ENCODE measurements at places on chromosomes 3 and 15.

DNA sequence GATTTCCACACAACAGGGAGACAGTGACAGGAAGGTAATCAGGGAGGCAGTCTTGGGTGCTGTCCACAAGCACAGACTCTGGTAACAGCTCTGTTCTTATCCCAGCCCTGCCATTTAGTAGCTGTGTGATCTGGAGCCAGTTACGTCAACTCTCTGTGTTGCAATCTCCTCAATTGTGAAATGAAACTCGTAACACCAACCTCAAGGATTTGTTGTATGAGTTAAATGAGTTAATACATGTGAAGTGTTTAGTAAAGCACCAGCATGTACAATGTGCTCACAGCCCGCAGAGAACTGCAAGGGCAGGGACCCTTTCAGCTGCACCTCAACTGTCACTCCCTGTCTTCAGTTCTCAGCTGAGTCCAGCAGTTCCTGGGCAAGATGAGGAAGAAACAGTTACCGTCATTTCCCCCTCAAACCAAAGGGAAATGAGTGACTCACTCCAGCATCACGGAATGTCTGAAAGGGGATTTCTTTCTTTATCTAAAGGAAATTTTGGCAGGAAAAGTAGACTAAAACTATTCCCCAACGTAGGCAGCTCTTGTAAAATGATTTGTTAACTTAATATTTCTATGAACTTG lies 39.9 kb upstream of the MB21D2 start:
- no peak for DNase-seq

GRCh38 chr15:63029676-63030075 lies 12.9 kb upstream of the TPM1 start:
- DNase-seq: no peak

DNA sequence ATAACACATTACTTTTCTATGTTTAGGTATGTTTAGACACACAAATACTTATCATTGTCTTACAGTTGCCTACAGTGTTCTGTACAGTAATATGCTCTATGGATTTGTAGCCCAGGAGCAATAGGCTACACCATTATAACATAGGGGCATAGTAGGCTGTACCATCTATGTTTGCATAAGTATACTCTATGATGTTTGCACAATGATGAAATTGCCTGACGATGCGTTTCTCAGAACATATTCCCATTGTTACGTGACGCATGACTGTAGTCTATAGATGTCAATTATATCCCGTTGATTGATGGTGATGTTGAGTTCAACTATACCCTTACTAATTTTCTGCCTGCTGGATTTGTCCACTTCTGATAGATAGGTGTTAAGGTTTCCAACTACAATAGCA lies 139.4 kb upstream of the PFN2 start:
- DNase-seq: no peak

DNA sequence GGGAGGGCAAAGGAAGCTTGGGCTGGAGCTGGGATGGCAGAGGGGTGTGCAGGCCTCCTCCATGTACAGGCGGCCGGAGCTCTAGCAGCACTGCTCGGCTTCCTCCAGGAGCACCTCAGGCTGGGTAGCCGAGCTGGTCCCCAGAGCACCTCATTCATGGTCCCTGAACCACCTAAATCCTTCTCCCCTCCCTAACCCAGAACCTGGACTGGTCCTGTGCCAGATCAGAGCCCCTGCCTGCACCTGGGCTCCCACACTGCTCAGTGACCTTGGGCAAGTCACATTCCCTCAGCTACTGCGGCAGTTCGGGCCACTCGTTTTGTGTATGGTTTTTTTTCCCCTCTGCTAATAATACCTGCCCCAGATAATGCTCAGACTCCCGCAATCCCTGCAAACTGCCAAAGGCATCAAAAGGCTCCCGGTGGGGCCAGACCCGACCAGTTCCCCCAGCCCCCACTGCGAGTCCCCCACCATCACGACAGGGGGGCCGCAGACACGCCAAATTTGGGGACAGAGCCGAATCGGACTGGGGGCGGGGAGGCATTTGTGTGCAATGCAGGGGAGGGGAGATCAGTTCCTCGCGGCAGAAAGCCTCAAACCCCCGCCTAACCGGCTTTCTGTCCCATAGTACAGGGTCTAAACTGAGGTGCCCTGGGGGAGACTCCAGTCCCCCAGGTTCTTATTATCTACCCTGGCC lies 1.3 kb downstream of the SEMA7A start:
- no peak for DNase-seq

DNA sequence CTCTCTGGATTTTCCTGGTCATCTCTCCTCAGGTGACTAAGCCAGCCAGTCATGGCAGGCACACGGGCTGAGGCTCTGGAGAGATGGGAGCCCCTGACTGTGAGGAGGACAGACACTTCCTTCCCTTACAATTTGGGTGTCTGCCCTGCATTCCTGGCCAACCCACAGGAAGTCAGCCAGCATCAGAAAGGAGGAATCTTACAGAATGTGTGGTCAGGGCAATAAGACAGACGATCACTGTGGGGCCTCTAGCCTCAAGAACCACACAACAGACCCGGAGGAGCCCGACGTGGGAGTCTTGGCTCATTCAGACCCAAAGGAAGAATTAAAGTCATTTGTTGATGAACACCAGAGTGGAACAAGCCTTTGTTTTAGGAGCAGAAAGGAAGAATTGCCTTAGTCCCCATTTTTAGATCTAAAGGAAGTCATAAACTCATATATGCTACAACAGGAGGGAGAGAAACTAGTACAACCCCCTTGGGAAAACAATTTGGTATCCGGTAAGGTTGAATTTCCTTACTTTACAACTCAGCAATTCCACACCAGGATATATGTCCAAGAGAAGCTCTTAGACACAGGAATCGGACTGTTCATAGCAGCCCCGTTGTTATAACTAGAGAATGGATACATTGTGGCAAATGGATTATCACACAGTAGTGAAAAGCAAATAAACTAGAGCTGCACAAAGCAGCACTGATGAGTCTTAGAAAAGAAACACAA lies 62.2 kb downstream of the ABTB1 start:
- DNase-seq: no peak

GRCh38 chr15:28977377-28978010 lies 91.7 kb downstream of the APBA2 start:
- no peak for DNase-seq

DNA sequence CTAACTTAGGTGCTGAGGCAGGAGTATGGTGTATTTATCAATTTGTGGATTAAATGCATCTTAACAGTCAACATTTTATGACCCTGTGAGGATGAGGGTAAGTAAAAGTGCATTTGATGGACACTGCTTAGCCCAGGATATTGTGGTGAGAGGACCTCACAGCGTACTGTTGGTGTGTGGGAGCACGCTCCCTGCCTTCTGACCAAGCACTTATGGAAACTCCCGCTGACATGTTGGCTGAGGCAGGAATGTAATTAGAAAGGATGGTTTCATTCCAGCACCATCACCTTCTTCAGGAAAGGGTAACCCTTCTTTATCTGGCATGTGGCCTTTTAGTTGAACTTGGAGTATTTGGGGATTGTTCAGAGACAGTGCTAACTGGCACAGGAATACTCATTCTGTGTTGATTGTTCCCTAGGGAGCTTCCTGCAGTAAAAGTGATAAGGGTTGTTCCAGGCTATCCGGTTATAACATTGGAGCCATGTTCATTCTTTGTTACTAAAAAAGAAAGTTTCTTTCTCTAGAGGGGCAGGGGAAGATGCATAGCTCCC lies 11.7 kb upstream of the FSTL1 start:
- no peak for DNase-seq

DNA sequence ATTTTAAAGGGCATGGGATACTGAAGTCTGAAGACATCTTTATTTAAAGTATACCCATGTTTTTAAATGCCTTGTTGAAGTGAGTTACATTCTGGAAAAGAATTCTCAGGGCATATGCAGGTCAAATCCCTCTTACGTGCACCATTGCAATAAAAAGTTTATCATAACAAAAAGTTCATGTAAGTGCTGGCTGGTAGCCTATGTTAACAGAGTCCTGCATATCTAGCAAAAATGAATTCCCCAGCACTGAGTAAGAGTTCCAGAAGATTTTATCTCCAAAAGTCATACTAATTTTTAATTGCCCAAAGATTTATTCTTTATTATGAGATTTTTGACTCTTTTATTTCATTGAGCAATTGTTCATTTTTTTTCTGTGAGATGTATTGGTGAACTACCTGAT lies 104.7 kb upstream of the ROBO1 start:
- no peak for DNase-seq

DNA sequence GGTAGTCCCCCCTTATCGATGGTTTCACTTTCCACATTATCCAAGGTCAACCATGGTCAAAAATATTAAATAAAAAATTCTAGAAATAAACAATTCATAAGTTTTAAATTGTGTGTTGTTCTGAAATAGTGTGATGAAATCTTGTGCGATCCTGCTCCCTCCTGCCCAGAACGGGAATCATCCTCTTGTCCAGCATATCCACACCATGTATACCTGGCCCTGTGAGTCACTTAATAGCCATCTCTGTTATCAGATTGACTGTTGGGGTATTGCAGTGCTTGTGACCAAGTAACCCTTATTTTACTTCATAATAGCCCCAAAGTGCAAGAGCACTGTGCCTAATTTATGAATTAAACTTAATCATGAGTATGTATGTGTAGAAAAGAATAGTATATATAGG lies 19.1 kb downstream of the FAM81A start:
- DNase-seq: no peak

GRCh38 chr3:160378331-160379109 lies 20.5 kb downstream of the IFT80 start:
- DNase-seq: no peak

DNA sequence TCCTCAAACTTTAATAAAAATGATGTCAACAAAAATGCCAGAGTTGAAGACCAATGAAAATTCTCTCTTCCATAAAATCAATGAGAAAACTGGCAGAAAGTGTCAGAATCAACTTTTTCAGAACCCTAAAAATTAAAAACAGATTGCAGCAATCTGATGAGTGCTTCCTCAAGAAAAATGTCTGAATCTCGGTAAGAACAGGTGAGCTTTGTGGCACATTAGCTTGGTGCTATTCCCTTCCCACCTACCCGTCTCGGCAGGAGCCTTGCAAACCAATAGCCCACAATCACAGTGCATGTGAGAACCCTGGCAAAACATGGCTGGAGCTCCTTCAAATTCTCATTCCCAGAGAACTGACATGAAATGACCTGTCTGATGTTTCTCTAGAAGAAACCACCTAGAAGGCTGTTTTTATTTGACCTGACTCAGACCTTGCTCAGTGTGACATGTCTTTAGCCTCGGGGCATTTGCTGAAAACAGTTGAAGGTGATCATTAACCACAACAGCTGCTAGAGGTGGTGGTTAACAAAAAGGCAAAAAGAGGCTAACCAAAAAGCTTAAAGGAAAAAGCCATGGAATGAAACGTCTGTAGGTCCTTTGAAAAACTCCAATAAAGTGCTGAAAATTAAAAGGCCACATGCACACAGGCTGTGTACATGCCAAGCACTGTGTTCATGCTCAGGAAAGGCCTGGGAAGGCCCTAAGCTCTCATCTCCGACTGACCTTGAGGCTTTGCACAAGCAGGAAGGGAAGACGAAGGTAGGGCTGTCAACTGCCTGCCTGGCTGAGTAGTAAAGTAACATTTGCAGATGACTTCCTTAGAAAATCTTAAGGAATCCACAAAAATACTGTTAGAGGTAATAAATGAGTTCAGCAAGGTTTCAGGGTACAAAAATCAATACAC lies 253.0 kb upstream of the NSMCE3 start:
- DNase-seq: no peak

DNA sequence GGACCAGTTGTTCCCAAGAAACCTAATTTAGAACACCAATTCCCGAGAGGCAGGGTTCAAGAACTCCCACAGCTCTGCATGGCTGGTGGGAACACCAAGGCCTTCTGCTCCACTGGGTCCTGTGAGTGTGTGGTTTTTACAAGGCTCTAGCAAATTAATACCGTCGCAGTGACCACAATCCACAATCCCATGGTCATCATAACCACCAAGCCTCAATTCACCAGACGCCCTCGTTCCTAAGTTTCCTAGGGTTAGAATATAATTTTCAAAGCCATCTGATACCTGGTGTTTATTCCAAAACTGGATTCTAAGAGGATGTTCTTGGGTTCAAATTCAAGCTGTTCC lies 114.9 kb upstream of the RPL32 start:
- DNase-seq: no peak

DNA sequence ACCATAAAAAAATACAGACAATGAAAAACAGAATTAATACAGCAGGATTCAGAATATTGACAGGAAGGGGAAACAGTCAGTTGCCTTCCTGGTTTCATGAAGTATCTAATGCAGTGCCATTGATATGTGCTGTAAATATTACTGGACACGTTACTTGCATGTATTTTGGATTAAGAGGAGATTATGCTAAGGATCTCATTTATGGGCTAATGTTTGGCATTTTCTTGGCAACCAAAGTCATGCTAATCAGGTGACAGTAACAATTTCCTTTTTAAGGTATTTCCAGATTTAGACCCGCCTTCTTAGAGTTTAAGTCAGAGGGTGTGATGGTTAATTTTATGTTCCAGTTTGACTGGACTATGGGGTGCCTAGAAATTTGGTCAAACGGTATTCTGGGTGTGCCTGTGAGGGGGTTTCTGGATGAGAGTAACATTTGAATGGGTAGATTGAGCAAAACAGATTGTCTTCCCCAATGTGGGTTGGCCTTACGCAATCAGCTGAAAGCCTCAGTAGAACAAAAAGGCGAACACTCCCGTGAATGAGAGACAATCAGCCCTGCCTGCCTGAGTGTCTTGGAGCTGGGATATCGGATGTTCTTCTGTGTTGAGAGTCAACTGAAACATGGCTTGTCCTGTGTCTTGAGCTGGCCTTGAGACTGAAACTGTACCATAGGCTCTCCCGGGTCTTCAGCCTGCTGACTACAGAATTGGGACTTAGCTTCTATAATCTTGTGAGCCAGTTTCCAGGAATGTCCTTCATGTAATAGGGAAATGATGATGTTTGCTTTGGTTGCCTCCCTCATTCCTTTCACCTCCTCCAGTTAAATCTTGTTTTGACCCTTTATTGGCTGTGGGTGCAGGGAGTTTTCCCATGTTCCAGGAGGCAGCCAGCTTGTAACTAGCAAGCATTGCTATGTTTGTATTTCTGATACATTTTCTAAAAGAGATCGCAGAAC lies 10.5 kb downstream of the SQOR start:
- DNase-seq: no peak

DNA sequence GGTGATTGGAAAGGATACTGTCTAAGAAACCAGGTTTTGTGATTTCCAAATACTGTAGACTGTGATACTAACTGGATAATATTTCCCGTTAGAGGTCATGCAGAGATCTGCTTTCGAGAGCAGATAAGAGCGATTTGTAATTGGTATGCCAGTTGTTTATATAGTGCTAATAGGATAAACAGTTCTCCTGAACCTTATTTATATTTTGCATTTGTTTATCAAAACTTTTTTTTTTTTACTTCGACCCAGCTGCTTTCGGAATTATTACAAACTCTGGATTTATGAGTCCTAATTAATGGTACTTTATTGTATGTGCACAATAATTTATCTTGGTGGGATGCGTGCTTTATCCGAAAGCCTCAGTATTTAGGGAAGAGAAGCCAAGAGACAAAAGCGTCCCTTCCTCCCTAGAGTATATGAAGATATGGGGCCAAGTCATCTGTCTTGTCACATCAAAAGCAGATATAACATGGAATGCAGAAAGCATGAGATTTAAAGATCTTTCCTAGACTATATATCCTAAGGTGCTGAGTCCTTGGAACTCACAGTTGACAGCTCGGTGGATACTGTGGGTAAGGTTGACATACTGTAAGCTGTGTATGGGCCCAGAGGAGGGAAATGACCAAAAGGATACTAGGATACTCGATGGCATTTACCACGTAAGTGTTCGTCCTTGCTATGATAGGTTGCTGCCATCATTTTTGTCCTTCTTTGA lies 62.2 kb downstream of the SMAD6 start:
- DNase-seq: no peak

- DNase-seq: no peak
These were observed 260.7 kb downstream of the PLOD2 start for GRCh38 chr3:145900056-145900829.
